ENCODE measurements at places on chromosomes 4 and X. TPM values are rescaled to one million over a fixed set of nuclear protein-coding genes. Genes with fewer than 3 reads are reported as not detected.

DNA sequence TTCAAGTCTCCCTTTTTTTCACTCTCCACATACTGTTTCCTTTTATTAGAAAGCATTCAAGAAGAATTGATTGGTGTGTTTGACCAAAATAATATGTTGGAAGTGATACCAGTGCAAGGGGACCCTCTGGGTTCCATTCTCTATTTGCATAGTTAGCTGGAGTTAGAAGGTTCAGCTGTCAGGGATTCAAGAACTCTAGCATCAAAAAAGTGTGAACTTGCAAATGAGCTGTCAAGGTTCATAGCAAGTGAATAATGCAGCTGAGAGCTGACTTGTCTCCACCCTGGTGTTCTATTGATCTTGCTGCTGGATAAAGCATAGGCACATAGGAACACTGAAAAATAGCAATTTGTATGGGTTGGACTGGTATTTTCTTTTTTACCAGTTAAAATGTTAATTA is 73.2 kb downstream of the SORBS2 start:
- DNase-seq = no peak

GRCh38 chr4:67371615-67372014 is 173.7 kb downstream of the CENPC start:
- no peak for DNase-seq

DNA sequence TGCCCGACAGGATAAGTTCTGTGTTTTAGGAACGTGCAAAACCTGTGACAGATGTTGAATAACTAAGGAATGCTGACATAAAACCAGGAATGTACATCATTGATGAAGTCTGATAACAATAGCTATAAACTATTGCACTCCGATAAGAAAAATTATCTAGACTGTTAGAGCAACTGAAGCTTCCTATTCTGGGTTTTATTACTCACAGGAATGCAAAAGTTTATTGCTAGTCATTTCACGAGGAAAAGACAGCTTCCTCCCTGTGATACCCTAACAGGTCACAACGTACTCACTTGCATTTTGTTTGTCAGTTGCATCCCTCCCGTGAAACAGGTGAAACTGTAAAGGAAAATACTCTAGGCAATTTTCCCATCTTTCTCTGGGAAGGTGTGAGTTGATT is 65.9 kb downstream of the CLDN22 start:
- no peak for DNase-seq

DNA sequence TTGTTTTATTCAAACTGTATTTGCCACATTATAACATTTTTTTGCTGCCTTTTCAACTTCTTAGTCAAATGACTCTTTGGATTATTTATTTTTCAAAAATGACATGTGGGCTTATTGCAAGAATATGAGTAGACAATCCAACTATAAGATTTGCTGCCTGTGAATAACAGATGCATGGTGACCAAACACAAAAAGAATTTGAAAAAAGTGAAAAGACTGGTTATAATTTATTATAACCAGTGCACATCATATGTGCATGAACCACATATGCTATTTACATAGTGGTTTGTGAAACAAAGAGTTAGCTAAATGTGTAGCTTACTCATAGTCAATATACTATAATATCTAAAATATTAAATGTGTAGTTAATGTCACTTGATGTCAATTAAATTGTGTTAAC is 2086.8 kb downstream of the ARAP2 start:
- no peak for DNase-seq

DNA sequence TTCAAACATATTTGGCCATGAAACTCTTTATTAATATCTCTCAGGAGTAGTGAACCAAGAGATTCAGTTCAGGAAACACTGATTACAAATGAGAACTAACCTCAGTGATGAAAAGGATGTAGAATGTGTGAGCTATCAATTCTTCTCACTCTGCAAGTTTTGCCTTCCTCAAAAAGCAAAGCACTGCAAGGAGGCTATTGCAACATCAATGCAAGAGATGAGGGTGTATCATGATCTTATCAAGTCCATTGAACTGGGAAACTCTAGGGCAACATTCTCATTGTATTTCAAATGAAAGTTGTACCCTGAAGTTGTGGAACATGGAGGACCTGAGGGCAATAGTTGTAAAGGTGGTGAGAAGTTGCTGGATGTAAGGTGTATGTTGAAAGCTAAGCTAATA is 56.4 kb upstream of the VEGFC start:
- no peak for DNase-seq

DNA sequence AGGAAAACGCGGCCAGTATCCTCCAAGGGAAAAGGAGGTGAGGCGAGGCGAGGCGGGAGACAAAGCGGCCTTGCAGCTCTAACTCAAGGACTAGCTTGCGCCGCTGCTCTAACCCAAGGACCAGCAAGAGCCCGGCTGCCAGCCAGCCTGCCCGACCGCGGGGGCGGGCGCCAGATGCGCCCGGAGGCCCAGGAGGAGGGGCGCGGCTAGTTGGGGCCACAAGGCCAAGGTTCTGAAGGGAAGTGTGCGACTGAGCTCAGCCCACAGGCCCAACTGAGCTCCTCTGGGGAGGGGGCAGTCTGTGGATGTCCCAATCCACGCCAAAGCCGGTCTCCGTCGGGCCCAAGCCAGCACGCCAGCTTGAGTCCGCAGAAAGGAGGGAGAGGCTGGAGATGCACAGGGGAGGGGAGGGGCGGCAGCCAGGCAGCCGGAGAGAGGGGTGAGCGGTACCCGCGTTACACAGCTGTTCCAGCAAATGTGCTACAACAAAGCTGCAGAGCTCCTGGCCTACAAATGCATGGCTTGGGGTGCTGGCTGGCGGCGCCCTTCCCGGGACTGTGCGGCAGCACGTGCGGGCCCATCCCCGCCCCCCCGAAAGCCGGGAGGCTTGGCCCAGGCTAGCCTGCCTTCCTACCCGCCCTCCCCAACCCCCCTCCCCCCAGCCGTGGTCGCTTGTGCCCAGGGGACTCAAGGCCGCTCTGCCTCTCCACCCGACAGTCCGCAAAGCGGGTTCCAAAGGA is 637 bp downstream of the AMER1 start:
- peak; percentile 54 for DNase-seq

GRCh38 chrX:97704474-97704873 is 820.8 kb downstream of the RPA4 start:
- no peak for DNase-seq

- DNase-seq = no peak
Measured at GRCh38 chr4:1378559-1379231, 27.5 kb downstream of the NKX1-1 start.

Gene MTTP
- 0.39 TPM for total RNA-seq

Gene CYLC1
- total RNA-seq = not detected

Gene RADX
- 2.4 TPM for total RNA-seq

Gene AADAT
- total RNA-seq = 3.4 TPM

Gene GLRB
- 11.1 TPM for total RNA-seq

Gene TRIM2
- total RNA-seq = 34.7 TPM

Measured in RPMI7951 (cell line).